ENCODE measurements at places on chromosomes 4 and X.
A peak's percentile ranks its signal among the peaks of the same experiment; 100 is the strongest.

DNA sequence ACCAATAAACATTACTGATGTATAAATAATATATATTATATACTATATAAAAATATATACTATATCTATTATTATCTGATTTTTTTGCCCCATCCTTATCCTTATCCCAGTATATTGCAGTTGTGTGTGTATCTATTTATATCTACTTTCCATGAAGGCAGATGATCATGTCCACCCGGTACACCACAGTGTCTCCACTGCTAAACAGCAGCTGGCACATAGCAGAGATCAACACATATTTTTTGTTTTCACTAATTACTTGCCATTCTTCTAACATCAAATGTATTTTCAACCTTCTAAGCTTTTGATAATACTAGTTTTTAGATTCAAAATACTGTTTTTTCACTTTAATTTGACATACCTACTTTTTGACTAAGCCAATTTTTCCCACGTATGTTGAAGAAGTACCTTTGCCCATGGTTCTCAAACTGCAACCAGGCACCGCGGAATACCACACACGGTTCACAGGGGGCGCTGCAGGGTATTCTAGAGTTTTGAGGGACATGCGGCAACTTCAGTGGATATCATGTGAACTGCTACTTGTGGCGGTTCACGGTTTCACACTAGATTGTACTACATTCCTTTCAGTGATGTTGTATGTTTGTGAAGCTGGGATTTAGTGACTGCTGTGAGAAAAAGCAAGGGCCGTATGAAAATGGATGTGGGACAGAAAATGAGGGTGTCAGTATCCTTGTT lies 182.5 kb upstream of the NPY2R start:
- peak; percentile 65 for DNase-seq

DNA sequence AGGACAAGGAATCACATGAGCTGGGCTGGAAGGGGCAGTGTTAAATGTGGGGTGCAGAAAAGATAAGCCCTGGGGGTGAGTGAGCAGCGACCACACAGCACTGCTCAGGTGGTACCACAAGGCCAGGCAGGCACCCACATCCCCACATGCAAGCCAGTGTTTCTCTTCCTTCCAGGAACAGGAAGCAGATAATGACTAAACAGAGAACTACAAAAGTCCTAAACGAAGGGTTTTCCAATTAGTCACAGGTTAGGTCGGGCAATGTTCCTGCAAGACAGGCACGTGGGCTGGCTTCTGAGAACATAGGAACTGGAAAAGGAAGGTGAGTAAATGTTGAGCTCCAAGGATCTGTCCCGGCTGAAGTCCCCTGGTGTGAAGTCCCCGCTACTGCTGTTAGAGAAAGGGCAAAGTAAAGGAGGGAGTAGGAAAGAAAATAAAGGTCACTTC lies 19.5 kb downstream of the RELL1 start:
- peak; percentile 96 for DNase-seq

GRCh38 chr4:74335341-74336021 lies 27.2 kb downstream of the EPGN start:
- DNase-seq, result no peak

- DNase-seq, result no peak
Observed at GRCh38 chrX:63735882-63736281, 49.1 kb downstream of the ARHGEF9 start.

GRCh38 chr4:103774326-103774825 lies 54.6 kb upstream of the TACR3 start:
- no peak for DNase-seq

GRCh38 chr4:105587841-105588240 lies 35.4 kb downstream of the ARHGEF38 start:
- no peak for DNase-seq

GRCh38 chr4:72974694-72975487 lies 94.6 kb downstream of the COX18 start:
- DNase-seq, result no peak

- no peak for DNase-seq
Observed at GRCh38 chrX:154399527-154400368, 1.6 kb downstream of the RPL10 start.

- DNase-seq, result no peak
Observed at GRCh38 chrX:29541038-29541437, 674.3 kb upstream of the MAGEB2 start.

GRCh38 chrX:119028733-119029330 lies 44.0 kb upstream of the CT47C1 start:
- no peak for DNase-seq

DNA sequence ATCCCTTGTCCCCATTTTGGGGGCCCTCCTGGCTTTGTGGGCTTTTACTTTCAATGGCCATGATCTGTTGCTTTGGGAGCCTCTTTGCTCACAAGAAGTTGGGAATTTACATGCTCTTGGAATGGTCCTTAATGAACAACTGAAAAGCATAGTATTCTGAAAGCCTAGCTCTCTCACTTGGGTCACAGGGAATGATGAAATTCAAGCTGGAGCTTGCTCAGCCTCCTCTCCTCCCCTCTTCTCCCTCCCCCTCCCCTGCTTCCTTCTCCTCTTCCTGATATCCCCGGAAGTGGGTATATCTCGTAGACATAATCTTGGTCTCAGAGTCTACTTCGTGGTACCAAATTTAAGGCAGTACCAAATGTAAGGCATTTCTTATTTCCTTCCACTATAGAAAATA lies 400.6 kb upstream of the NR3C2 start:
- no peak for DNase-seq

- DNase-seq, result no peak
Observed at GRCh38 chr4:56389558-56389957, 2.3 kb upstream of the AASDH start.

DNA sequence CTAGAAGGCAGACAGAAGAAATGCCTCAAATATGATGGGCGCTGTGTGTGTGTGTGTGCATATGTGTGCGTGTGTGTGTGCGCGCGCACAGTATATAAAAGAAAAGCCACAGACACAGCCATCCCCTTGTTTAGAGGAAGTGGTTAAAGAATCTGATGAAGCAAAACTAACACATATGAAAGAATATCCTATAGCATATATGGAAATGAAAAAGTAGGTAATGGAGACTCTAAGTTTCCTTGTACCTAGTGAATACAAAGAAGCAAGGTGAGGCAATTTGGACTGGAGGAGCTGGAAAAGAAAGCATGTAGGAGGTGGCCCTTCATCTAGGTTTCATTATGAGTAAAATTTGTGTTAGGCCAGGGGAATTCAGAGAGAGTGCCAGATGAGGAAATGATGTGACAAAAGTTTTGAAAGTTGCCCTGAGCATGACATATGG lies 58.6 kb upstream of the MCF2 start:
- DNase-seq, result no peak

DNA sequence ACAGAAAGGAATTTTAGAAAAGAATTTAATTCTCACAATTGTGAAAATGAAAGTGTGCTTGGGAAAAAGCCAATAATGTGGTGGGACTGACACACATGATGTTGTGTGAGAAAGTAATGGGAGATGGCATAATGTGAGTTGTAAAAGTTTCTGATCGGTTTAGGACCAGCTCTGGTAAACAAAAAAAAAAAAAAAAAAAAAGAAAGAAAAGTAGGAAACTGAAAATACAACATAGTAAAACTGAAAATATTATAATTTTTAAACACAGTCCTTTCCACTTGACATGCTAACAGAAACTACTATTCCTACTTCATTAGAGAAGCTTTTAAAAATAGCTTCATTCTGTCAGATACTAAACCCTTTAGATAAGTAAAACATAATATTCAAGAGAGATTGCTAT lies 28.2 kb downstream of the RAP1GDS1 start:
- DNase-seq, result no peak

- DNase-seq, result peak; percentile 51
Observed at GRCh38 chrX:150362599-150363481, at the start of gene MAMLD1. TSS of gene MAMLD1 (plus strand) at chrX:150363317. CDS start at chrX:150445517, 82,200 bp downstream.

- no peak for DNase-seq
Observed at GRCh38 chr4:13559413-13559812, 15.1 kb upstream of the NKX3-2 start.

GRCh38 chr4:125547836-125548235 lies 233.1 kb downstream of the FAT4 start:
- DNase-seq, result no peak

DNA sequence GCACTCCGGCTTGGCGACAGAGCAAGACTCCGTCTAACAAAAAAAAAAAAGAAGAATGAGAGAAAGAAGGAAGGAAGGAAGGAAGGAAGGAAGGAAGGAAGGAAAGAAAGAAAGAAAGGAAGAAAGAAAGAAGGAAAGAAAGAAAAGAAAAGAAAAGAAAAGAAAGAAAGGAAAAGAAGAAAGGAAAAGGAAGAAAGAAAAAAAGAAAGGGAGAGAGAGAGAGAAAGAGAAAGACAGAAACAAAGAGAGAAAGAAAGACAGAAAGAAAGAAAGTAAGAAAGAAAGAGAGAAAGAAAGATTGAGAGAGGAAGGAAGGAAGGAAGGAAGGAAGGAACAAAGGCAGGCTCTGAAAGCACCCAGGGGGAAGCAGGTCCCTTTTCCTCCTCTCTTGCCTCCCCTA lies 336.6 kb upstream of the GATB start:
- no peak for DNase-seq

DNA sequence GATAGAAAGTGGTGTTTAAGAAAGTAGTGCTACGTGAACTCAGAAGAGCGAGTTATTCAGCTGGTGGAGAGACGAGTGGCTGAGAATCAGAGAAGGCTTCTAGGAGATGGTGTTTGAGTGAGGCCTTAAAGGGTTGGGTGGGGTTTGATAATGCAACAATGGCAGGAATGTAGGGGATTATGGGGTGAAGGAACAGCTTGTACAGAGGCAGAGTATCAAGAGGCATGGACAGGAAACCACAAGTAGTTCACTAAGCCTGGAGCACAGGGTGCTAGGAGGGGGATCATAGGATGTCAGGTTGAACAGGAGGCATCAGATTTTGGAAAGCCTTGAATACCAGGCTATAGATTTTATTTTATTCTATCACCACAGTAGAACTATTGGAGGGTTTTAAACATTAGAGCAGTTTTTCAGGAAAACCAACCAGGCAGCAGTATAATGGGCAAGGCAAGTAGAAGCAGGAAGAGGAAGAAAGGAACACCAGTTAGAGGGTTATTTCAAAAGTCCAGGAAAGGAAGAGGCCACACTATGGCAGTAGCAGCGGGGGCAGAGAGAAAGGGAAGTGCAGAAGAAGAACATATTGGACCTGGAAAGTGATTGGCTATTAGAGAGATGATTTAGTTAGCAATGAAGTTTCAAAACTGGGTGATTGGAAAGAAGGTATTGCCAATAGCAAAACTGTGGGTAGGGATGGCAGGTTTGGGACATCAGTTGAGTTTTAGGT lies 99.2 kb downstream of the DOCK11 start:
- no peak for DNase-seq

- no peak for DNase-seq
Observed at GRCh38 chr4:122548452-122548851, 72.4 kb downstream of the IL21 start.

DNA sequence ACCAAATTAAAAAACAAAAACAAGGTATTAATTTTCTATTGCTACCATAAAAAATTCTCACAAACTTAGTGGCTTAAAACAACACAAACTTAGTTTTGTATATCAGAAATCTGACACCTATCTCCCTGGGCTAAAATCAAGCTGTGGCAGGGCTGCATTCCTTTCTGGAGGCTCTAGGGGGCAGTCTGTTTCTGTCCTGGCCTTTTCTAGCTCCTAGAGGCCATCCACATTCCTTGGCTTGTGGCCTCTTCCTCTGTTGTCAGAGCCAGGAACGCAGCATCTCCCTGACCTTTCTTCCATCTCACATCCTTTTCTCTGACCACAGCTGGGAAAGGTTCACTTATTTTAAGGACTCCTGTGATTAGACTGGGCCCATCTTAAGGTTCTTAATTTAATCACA lies 38.9 kb upstream of the TLR2 start:
- no peak for DNase-seq

DNA sequence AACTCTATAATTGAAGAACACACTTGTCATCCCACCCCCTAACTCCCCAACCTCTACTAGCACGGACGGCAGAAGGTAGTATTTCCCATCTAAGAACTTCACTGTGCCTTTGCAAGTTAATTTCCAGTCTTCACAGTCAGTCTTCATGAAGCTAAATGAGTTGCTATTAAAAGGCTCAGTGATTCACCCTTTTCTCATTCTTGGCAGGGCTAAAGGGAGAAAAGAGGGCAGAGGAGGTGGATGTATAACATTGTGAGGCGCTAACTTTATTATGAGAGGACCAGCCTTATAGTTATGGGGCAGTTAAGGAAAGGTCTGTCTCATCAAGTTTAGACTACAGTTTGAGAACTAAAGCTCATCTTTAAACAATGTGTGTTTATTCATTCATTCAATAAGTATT lies 161.0 kb upstream of the S100G start:
- DNase-seq, result no peak

DNA sequence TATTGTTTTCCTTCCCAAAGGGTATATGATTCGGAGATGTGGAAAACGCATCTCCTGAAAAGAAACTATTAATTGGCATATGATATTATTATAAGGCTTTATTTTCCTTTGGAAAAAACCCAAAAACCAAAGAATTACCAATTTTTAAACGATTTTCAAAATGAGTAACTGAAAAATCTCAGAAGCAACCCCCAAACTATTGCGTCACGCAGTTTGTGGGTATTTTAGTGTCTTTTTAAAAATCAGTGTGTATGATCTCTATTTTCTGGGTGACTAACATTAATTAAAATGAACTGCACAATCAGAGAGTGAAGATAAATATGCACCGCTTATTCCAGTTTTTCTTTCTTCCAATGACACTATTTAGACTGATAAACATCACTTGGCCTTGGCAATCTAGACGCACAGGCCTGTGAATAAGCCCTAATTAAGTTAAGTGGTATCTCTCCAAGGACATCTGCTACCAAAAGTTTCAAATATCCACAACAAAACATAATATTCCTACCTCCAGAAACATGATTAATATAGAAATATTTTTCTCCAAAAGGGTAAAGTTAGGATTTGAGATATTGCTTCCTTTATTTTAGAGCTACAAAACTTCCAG lies 511.5 kb upstream of the FAM241A start:
- DNase-seq, result no peak

GRCh38 chr4:15381806-15382338 lies 46.0 kb upstream of the C1QTNF7 start:
- no peak for DNase-seq

DNA sequence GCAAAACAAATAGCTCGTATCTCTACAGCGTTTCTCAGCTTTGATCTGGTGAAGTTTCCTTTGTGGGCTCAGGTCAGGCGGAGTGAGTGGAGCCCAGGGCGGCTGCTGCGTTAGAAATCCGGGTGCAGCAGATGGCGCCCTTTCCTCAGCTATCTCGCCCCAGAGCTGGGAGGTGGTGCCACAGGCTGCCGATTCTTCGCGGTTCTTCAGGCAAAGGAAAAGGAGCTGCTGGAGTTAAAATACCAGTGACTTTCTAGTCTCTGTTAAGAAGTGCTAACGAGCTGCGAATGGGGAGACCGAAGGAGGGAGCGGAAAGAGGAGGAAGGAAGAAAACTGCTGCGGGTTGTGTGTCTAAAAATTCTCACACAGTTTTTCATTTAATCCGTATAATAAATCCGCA lies 114.6 kb downstream of the CPE start:
- DNase-seq, result peak; percentile 37

- DNase-seq, result no peak
Observed at GRCh38 chrX:127574829-127575228, 477.4 kb downstream of the ACTRT1 start.

GRCh38 chr4:81663368-81663767 lies 191.7 kb upstream of the RASGEF1B start:
- DNase-seq, result no peak

GRCh38 chr4:27090406-27090805 lies 229.8 kb downstream of the STIM2 start:
- no peak for DNase-seq

- DNase-seq, result no peak
Observed at GRCh38 chr4:71230271-71231128, 108.3 kb upstream of the SLC4A4 start.

GRCh38 chr4:17251101-17251500 lies 260.8 kb downstream of the QDPR start:
- DNase-seq, result no peak

- no peak for DNase-seq
Observed at GRCh38 chrX:108420481-108420880, 17.7 kb downstream of the COL4A6 start.

Data from HCT116 (cell line).